ENCODE measurements at places on chromosomes 11 and 22.

- no peak for DNase-seq
These were observed at the start of gene FJX1 for GRCh38 chr11:35617687-35618496. Gene FJX1 (plus strand): TSS chr11:35618460. CDS start chr11:35618637, 177 bp downstream.

DNA sequence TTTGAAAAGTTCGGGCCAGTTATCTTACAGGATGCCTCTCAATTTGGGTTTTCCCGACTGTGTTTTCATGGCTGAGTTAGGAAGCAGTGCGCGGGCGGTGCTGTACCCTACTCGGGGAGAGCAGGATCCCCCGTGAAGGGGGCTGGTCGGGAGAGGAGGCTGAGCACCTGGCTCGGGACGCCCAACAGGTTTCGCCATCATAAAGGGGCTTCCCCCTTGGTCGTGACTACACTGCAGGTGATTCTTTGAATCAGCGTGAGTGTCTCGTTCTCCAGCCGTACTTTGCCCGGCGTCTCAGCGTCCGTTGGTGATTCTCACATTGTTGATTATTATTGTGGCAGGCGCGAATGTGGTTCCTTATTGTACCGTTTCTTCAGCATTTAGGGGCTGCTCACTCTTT, 46.6 kb downstream of the ST14 start:
- no peak for DNase-seq

- no peak for DNase-seq
These were observed 1.1 kb downstream of the UBASH3B start for GRCh38 chr11:122656631-122657101.

- no peak for DNase-seq
These were observed 130.3 kb upstream of the TBCEL start for GRCh38 chr11:120893440-120894201.

- no peak for DNase-seq
These were observed 2830.6 kb upstream of the OR11H1 start for GRCh38 chr22:12697441-12697840.

- no peak for DNase-seq
These were observed 69.9 kb downstream of the BUD13 start for GRCh38 chr11:116702772-116703385.

GRCh38 chr22:45448431-45448830, 34.9 kb downstream of the RIBC2 start:
- no peak for DNase-seq

GRCh38 chr22:21009638-21010425, 5.1 kb upstream of the P2RX6 start:
- DNase-seq: no peak

- no peak for DNase-seq
These were observed 10.6 kb downstream of the SNX32 start for GRCh38 chr11:65844231-65844872.

DNA sequence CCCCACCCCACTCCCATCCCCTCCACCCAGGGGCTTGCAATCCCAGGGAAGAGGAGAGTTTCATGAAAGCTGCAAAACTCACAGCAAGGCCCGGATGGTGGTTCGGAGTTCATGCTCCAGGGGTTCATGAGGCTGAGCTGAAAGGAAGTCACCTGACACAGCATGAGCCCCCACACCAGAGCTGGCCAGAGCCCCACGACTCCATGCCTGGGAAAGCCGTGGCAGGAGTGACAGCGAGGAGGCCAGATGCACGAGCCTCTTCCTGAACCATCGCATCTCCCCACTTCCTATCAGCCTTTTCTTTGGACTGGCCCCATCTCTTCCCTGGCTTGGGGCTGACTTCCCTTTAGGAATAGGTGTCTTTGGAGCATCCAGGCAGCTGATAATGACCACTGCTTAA, 105.8 kb downstream of the ABTB2 start:
- no peak for DNase-seq

DNA sequence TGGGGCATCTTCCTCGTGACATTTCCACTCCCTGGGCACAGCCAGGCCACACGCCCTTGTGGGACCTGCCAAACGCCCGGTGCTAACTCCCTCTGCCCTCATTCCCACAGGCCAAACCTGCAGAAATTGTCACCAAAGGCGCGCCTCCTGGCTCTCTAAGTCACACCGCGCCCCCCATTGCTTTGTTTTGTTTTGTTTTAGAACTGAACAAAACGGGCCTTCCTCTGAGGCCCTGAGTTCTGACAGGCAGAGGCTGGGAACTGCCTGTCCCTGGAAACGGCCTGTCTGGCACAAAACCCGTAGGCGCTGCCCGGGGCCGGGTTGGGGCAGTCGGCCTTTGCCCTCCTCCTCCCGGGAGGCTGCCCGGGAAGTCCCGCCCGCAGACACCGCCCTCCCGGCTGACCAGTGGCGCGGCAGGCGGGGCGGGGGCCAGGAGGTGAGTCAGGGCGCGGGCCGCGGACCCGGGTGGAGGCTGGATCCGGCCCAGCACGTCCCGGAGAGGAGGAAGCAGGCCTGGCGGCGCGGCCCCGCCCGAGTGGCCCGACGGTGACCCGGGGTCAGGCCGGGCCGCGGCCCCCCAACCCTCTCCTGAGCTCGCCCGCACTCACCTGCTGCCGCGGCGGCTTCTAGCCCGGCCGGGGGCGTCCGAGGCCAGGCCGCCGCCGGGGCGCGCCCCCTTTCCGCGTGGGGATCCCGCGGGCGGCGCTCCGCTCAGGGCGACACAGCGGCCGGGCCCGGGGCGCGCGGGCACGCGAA, 465 bp downstream of the SUN2 start:
- DNase-seq: peak; percentile 64

DNA sequence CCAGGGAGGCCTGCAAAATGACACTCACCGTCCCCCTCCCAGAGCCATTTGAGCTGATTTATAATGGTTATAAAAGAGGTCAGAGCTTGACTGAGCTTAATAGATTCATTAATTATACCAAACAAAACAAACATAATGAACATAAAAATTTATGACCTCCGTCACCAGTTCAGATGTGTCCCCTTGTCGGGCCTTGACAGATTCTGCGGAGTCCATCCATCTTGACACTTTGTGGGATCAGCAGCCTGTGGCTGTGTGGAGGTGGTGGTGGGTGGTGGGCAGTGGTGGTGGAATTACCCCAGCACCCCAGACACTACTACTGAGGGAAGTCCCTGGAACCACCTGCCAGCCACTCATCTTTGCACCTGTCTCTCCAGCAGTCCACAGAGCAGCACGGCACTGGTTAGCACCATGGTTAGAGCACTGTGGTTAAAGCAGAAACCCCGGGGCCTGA, 83.5 kb downstream of the DSCAML1 start:
- DNase-seq: no peak

- DNase-seq: no peak
These were observed 7.2 kb downstream of the POLD4 start for GRCh38 chr11:67345920-67346819.

- DNase-seq: peak; percentile 55
These were observed 585 bp downstream of the EMSY start for GRCh38 chr11:76445121-76446084.

- peak; percentile 54 for DNase-seq
These were observed 24.4 kb downstream of the RTN4R start for GRCh38 chr22:20243537-20244249.

DNA sequence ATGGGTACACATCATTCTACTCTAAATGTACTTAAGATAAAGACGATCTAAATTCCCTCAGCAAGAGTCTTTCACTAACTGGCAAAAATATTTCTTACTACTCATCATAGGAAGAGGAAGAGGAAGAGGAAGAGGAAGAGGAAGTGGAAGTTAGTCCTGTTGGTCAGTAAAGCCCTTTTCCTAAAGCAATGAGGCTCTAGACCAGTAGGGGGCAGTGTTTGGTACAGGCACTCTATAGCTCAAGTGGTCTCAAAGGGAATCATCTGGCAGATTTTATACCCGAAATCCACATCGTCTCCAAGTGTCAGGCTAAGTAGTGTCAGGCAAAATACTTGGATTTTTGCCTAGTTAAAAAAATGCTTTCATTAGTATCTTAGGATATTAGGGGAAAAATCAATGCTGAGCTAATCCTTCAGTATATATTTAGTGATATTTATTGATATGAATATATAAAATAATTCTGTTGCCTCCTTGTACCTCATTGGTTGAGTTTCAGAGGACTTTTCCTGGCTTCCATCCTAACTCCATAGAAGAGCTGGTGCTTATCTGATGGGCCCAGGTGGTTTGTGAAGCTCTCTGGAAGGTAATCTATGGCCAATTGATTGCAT, 7.7 kb downstream of the BLID start:
- no peak for DNase-seq

DNA sequence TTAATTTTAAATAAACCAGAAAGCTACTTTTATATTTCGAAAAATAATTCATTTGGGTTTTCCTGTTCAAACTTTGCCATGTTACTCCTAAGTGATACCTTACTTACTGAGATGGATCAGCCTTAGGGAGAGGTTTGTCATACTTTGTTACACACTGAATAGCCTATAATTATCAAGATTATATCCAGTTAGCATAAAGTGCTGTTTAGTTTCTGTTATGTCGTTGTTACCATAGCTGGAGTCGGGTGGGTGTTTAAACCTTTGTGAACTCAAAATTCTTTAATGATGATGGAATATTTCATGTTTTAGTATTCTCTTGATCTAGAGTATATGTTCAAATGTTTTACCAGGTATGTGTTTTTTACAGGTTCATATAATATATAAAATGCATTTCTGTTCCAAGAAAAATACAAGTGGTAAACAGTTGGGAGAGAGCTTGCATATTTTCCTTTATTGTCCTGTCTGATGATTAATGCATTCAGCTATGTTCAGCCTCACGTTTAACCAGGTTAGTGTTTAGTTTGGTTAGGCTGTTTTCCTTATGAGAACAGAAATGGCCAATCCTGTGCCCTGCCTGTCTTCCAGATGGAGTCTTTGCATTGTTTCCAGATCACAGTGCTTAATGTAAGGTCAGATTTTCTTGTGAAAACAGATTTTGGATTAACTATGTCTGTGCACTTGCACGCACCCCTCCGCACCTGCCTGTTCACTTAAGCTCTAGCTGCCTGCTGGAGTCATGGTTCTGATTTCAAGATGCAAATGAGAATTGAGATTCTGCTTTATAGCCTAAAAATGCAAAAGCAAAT, 105.6 kb downstream of the ATXN10 start:
- DNase-seq: no peak

- DNase-seq: no peak
These were observed 352.7 kb upstream of the MPPED2 start for GRCh38 chr11:30938810-30939209.

DNA sequence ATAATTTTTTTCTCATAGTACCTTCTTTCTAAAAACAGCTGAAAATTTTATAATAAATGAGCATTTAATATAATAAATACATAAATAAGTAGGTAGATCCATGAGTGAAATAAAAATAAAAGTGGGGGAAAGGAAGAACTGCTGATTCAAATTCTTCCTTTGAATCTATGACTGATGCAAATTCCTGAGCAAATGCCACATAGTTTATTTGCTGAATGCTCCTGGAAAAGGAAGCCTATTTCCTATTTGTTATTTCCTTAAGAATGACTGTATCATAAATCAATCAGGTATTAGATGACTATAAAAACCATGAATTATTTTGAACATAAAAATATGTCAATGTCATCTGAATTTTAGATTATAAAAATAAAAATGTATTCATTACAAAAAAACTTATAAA, 16.6 kb downstream of the BTBD10 start:
- no peak for DNase-seq

DNA sequence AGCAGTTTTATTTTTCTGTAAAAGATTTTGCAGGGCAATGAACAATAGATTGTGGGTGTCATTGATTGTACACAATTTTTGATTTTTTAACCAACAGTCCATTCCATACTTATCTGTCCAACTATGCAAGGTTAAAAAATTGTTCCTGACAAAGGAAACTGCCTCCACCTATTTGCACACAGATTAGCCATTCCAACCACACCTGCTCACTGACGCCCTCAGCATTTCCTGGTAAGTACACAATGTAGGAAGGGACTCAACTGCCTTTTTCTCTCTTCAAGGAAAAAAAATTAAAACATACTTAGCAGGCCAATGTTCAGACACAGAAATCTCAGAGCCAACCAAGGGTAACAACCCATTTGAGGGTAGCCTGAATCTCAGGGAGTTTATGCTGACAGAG, 4.3 kb upstream of the FUT4 start:
- no peak for DNase-seq

DNA sequence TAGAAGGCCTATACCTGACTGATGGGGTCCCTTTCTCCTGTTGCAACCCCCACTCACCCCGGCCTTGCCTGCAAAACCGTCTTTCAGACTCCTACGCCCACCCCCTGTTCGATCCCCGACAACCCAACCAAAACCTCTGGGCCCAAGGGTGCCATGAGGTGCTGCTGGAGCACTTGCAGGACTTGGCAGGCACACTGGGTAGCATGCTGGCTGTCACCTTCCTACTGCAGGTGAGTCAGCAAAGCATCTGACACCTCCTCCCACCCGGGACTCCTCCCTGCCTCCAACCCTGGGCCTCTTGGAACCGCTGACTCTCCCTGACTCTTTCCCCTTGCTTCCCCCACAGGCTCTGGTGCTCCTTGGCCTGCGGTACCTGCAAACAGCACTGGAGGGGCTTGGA, 1.2 kb downstream of the ROM1 start:
- DNase-seq: no peak

DNA sequence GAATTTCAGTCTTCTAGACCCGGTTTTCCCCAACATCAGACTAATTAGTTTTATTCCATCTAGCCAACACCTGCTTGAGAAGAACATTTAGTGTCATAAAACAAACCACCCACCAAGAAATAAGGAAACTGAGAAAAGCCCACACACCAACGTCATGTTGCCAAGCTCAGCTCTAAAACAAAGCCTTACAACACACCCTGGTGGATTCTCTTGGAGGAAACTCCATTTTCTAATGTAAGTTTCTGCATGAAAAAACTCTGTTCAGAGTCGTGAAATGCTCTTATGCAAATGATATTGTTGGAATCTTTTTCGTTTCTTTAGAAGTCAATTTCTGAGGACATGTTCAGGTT, 105.0 kb upstream of the RAG2 start:
- no peak for DNase-seq

DNA sequence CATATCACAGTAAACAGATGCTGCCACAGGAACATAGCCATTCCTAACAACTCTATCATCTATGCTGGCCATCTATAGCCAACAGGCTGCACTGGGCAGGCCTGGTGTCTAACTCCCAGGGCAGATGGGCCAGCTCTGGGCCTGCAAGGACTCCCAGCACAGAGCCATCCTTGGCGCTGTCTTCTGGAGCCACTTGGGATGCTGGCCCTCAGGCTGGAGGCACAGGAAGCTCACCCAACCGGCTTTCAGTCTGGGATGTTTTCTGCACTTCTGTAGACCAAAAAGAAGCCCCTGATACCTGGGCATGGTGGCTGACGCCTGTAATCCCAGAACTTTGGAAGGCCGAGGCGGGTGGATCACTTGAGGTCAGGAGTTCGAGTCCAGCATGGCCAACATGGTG, 40.8 kb upstream of the WNT11 start:
- no peak for DNase-seq
